Kidney (tissue), 22 donors: ENCODE measurements at places on chromosomes 16 and 17. TPM values are rescaled to one million over a fixed set of nuclear protein-coding genes. Genes with fewer than 3 reads are reported as not detected.

GRCh38 chr16:16127469-16128116 lies 95.7 kb downstream of the ABCC6 start:
- H3K4me3 ChIP-seq = no peak overlapping the region
- peak; percentile 84 for DNase-seq
- H3K36me3 ChIP-seq = peaks cover 4% of the 10 kb centered on the region

GRCh38 chr16:68844211-68844564 lies 857 bp downstream of the TANGO6 start:
- H3K27ac ChIP-seq = peak overlapping the region; percentile 80
- H3K27me3 ChIP-seq = no peaks in the 10 kb centered on the region
- H3K36me3 ChIP-seq = no peaks in the 10 kb centered on the region
- DNase-seq = no peak

DNA sequence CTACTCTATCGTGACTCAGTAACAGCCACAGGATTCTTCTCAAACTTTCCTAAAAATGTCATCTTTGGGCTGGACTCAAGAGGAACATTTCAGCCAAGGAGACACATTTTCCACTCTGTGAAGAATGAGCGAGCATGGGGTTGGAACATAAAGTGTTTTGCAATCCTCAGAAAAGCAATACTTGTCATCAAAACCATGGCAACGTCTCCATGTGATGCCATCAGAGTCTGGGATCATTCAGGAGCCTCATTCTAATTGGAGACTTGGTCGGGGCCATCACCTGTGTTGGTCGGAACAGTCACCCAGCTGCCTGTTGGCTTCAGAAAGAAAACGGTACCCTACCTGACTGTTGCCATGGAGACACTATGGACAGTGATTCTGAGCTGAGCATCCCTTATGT lies 25.5 kb downstream of the MYOCD start:
- H3K27ac ChIP-seq = no peak overlapping the region
- no peaks in the 10 kb centered on the region for H3K36me3 ChIP-seq
- no peaks in the 10 kb centered on the region for H3K27me3 ChIP-seq

DNA sequence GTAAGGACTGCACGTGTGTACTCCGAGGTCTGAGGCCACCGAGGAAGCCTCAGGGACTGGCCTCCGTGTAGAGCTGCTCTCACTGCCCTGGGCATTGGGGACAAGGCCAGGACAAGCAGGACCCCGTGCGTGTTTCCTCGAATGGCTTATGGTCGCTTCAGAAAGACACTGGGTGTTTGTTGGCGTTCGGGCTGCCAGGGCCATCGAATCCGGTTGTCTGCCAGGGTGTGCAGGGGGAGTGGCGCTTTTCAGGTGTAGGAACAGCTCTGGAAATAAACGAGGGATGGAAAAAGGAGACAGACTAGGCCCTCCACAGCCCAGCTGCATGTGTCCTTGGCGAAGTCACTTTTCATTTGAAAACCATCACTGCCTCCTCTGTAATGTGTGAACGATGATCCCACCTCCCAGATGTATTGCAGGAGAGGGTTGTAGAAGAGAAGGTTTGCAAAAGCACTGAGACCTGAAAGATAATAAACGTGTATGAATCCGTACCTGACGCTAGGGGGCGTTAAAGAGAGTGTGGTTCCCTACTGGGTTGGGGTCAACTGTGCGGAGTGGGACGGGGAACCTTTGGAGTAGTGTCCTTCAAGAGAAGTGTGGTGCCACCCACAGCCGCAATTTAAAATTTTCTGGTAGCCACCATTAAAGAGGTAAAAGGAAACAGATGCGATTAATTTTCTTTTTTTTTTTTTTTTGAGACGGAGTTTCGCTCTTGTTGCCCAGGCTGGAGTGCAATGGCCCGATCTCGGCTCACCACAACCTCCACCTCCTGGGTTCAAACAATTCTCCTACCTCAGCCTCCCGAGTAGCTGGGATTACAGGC lies 2.1 kb upstream of the ZSCAN10 start:
- H3K36me3 ChIP-seq = no peaks in the 10 kb centered on the region
- H3K4me1 ChIP-seq = peaks cover 9% of the 10 kb centered on the region
- H3K27ac ChIP-seq = no peak overlapping the region
- H3K4me3 ChIP-seq = no peak overlapping the region
- H3K27me3 ChIP-seq = no peaks in the 10 kb centered on the region
- no peak for DNase-seq

DNA sequence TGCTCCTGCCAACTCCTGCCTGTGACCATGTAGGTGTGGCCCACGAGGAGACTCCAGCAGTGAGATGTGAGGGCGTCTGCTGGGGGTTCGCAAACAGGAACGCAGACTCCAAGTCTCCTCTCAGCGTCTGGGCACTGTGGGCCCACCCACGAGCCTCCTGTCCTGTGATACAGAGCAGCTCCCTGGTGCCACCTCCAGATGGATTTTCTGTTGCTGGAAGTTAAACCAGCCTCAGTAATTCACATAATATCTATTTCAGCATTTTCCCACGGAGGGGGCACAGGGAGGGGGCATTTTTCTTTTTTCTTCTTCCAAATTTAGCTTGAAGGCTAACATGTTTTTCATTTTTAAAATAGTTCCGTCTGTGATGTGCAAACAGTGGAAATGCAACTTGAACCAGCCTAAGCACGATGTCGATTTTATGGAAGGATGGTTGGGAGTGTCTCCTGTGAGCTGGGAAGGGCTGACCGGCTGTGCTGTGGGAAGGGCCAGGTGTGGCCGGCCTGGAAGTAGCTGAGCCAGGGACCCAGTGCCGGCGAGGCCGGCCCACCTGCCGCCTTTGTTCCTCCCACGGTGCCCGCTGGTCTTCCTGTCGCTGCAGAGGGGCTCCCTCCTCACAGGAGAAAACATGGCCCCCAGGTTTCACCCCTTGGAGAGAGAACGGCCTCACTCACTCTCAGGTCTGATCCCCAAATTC lies 3.9 kb upstream of the RAB40B start:
- no peak overlapping the region for H3K4me3 ChIP-seq
- H3K27me3 ChIP-seq = no peaks in the 10 kb centered on the region

DNA sequence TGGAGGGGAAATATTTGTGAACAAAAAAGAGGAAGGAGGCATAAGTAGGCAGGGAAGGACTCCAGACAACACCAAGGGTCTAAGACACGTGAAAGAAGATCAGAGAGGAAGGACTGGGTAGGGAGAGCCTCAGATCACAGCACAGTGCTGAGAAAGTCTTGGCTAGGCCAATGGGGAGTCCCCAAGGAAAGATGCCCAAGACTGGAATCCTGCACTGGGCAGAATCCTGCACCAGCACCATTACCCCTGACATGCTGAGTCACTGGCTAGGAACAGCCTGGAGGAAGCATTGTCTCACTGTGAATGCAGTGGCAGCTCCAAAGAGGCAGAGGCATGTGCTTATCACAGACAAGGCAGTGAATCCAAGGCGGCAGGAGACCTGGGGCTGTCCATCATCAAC lies 19.2 kb downstream of the CLEC19A start:
- DNase-seq = no peak
- no peaks in the 10 kb centered on the region for H3K36me3 ChIP-seq
- H3K27me3 ChIP-seq = no peaks in the 10 kb centered on the region
- H3K27ac ChIP-seq = no peak overlapping the region

DNA sequence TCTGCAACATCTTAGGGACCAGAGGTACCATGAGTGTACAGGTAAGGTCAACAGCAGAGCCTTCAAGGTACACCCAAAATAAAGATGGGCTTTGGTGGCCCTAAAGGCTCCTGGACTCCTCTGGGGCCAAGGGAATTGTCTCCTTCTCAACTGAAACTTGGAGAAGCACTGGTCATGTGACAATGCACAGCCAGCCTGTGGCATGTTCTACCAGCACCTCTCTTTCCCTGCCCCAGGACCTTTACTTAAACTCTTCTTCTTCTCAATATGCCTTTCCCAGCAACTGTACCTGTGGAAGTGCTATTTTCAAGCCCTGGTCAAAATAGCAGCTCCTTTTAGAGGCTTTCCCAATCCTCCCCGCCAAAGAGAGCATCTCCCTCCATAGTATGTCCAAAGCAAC lies 28.4 kb downstream of the PIPOX start:
- DNase-seq = no peak
- no peaks in the 10 kb centered on the region for H3K27me3 ChIP-seq
- no peaks in the 10 kb centered on the region for H3K4me1 ChIP-seq
- H3K27ac ChIP-seq = no peak overlapping the region
- no peaks in the 10 kb centered on the region for H3K36me3 ChIP-seq

- no peak for DNase-seq
- no peak overlapping the region for H3K27ac ChIP-seq
- no peaks in the 10 kb centered on the region for H3K27me3 ChIP-seq
Observed at GRCh38 chr16:79613009-79613408, 12.5 kb upstream of the MAF start.

DNA sequence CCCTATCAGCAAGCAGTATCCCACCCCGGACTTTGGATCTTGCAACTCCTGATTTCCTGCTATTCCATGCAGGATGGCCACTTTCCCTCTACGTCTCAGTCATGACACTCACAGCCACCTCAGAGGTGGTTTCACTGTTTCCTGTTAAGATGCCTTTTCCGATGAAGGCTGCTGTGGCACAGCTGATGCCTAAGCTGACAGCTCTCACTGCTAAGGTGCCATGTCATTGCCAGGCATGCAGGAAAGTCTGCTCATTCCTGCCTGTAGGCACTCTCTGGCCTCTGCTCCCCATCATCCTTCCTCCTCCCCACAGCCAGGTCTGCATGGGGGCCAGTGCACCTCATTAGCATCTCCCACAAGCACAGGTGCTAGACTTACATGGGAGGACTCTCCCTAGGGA lies 173.0 kb downstream of the CBLN1 start:
- no peaks in the 10 kb centered on the region for H3K27me3 ChIP-seq
- H3K36me3 ChIP-seq = no peaks in the 10 kb centered on the region
- no peak overlapping the region for H3K4me3 ChIP-seq
- DNase-seq = no peak
- no peaks in the 10 kb centered on the region for H3K4me1 ChIP-seq
- H3K27ac ChIP-seq = no peak overlapping the region

- DNase-seq = no peak
- no peaks in the 10 kb centered on the region for H3K4me1 ChIP-seq
- H3K27ac ChIP-seq = no peak overlapping the region
- no peaks in the 10 kb centered on the region for H3K36me3 ChIP-seq
- no peaks in the 10 kb centered on the region for H3K27me3 ChIP-seq
- no peak overlapping the region for H3K4me3 ChIP-seq
Observed at GRCh38 chr16:48000622-48001021, 155.2 kb downstream of the ABCC12 start.

DNA sequence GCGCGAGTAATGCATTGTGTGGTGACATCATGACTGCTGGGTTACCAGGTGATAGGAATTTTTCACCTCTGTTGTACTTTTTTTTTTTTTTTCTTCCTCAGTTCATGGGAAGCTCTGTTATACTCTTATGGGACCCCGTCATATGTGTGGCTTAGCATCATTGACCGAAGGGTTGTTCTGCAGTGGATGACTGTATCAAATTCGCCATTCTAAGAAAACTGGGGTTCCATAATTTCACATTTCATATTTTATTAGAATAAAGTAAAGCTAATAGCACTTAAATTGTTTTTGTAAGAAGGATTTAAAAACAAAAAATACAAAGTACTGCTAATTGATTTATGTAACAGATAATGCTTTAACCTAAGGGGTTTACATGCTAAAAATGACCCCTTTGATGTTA lies 32.0 kb upstream of the MRC2 start:
- peaks cover 10% of the 10 kb centered on the region for H3K36me3 ChIP-seq
- H3K4me3 ChIP-seq = no peak overlapping the region
- DNase-seq = no peak
- H3K4me1 ChIP-seq = no peaks in the 10 kb centered on the region
- no peaks in the 10 kb centered on the region for H3K27me3 ChIP-seq
- H3K27ac ChIP-seq = no peak overlapping the region

DNA sequence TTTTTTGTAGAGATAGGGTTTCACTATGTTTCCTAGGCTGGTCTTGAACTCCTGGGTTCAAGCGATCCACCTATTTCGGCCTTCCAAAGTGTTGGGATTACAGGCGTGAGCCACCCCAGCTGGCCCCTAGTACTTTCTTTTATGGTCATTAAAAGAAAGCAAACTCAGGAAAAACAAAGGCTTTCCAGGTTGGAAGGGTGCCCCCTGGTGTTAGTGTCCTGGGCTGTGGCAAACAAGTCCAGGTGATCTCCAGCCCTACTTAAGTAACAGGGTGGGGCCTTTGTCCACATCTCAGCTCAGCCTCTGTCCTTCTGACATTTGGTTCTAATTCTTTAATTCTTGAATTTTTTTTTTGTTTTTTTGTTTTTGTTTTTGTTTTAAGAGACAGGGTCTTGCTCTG lies 6.9 kb downstream of the IGFBP4 start:
- H3K36me3 ChIP-seq = peaks cover 8% of the 10 kb centered on the region
- no peak overlapping the region for H3K4me3 ChIP-seq
- no peaks in the 10 kb centered on the region for H3K27me3 ChIP-seq
- DNase-seq = no peak
- peak overlapping the region; percentile 85 for H3K27ac ChIP-seq
- peaks cover 3% of the 10 kb centered on the region for H3K4me1 ChIP-seq

DNA sequence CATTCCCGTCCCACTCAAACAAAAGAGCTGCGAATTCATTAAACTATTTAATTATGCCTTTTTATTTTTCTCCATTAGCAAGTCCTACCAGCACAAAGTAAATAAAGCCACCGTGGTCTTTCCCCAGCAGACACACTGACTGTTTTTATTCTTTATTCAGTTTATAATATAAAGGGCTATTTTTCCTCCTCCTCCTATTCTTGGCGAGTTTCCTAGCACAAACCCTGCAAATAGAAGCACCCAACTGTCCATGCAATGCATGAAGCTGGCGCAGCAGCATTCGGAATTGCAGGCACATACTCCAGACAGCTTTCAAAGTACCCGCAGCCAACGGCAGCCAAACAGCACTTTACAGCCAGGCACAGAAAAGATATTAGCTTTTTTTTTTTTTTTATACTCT lies 583.4 kb upstream of the PSMD7 start:
- H3K4me3 ChIP-seq = no peak overlapping the region
- H3K27me3 ChIP-seq = no peaks in the 10 kb centered on the region
- H3K27ac ChIP-seq = no peak overlapping the region
- H3K4me1 ChIP-seq = no peaks in the 10 kb centered on the region

DNA sequence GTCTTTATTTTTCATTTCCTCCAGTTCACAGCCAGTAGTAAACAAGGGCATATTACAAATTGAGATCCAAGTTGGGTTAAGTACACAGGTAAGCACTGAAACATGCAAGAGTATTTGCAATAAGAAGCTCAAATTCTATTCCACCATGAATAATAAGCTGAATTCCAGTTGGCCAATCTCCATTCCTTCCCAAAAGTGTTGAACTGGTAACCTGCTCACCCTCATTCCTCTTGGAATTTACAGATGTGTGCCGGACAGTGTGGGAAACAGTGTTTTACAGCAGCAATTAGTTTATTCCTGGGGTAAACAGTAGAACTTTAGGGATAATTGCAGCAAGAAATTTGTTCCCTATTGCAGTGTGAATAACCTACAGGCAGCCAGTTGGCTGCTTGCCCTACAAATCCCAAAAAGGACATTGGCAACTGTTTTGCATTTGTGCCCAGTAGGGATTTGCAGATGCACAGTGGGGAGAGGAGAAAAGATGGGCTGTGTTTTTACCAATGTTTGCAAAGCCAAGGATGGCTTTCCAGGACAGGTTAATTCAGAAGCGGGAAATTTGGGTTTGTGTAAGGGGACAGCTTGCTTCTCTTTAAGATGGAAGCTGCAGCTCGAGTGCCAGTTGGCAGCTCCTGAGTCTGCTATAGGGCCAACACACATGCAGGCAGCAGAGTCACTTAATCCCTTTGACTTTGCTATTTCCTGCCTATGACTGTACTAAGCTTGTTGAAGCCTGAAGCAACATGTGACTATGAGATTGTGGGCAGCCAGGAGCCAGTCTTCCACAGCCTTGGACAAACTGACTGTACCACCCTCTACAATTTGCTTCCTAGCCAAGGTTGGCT lies 318.9 kb downstream of the MAP2K6 start:
- no peak overlapping the region for H3K27ac ChIP-seq
- no peaks in the 10 kb centered on the region for H3K4me1 ChIP-seq
- H3K36me3 ChIP-seq = no peaks in the 10 kb centered on the region

Gene KRTAP1-1
- not detected for total RNA-seq

Gene YBX2
- 1.3 TPM for total RNA-seq

Gene CACNG4
- total RNA-seq = 0.31 TPM

Gene APOBR
- 3.2 TPM for total RNA-seq
